HT1080 (cell line): ENCODE measurements at places on chromosomes 5 and 9. TPM values are rescaled to one million over a fixed set of nuclear protein-coding genes. Genes with fewer than 3 reads are reported as not detected.

TRPM3 gene
- total RNA-seq = 0.27 TPM in 1 of 2 replicates, not detected in the other

F2RL2 gene
- total RNA-seq = 2.8 and 4.1 TPM in 2 replicates

GRCh38 chr5:112738191-112738560 is 491 bp downstream of the APC start:
- peak; percentile 23 for DNase-seq

GRCh38 chr9:73081979-73082657 is 69.5 kb upstream of the ANXA1 start:
- peak; percentile 59 for DNase-seq

RNF183 gene
- not detected in 2 replicates for total RNA-seq

- DNase-seq = peak; percentile 96
These were observed 49.6 kb upstream of the ADRB2 start for GRCh38 chr5:148776780-148777179.

KCNV2 gene
- total RNA-seq = not detected in 2 replicates
